Endodermal cell (in vitro differentiated cells): ENCODE measurements at places on chromosomes 16 and 17. TPM values are rescaled to one million over a fixed set of nuclear protein-coding genes. Genes with fewer than 3 reads are reported as not detected.

- H3K27ac ChIP-seq, result no peak within 1 kb of the TSS
- peak within 1 kb of the TSS; percentile 40 for H3K4me3 ChIP-seq
- no peaks in the 10 kb centered on the region for H3K36me3 ChIP-seq
- H3K27me3 ChIP-seq, result peaks cover 65% of the 10 kb centered on the region
- DNase-seq, result peak; percentile 87
These were observed at the start of gene GALR2 for GRCh38 chr17:76074390-76075363. Gene GALR2 (plus strand): TSS chr17:76074781. CDS start chr17:76074884, 103 bp downstream.

GRCh38 chr17:30520882-30521281 is 43.7 kb downstream of the GOSR1 start:
- no peaks in the 10 kb centered on the region for H3K4me1 ChIP-seq
- no peak overlapping the region for H3K4me3 ChIP-seq
- H3K27ac ChIP-seq, result no peak overlapping the region
- H3K36me3 ChIP-seq, result peaks cover 51% of the 10 kb centered on the region
- H3K27me3 ChIP-seq, result no peaks in the 10 kb centered on the region

KRTAP17-1 gene
- total RNA-seq, result 0.46 TPM in 1 of 3 replicates, not detected in the others

DNA sequence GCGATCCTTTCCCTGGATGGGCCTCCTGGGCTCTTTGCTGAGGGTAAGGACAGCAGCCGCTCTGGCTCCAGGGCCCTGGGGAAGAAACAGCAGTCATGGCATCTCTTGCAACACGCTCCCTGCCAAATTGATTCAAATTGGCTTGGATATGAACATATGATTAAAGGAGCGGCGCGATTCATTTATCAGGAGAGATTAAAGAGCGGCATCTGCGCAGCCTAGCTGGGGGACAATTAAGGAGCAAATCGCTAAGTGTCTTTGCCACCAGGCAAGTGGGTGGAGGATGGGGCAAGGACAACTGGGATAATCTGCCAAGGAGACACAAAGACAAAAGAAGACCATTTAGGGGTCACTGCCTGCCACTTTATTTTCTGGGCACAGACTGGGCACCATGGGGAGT is 27.8 kb downstream of the PIPOX start:
- no peak overlapping the region for H3K4me3 ChIP-seq
- H3K27me3 ChIP-seq, result no peaks in the 10 kb centered on the region
- H3K4me1 ChIP-seq, result no peaks in the 10 kb centered on the region
- H3K27ac ChIP-seq, result no peak overlapping the region
- no peak for DNase-seq

NAA38 gene
- 44.0 and 44.8 TPM in 2 replicates for total RNA-seq

GRCh38 chr16:67430977-67431774 is at the start of gene HSD11B2:
Gene HSD11B2 (plus strand): TSS chr16:67431121. CDS start chr16:67431249, 128 bp downstream.
- no peaks in the 10 kb centered on the region for H3K36me3 ChIP-seq
- peaks cover 24% of the 10 kb centered on the region for H3K27me3 ChIP-seq
- peak; percentile 90 for DNase-seq
- H3K27ac ChIP-seq, result peak within 1 kb of the TSS; percentile 83
- peak within 1 kb of the TSS; percentile 85 for H3K4me3 ChIP-seq

GRCh38 chr17:55606488-55606815 is 95.2 kb upstream of the SMIM36 start:
- no peak overlapping the region for H3K27ac ChIP-seq
- peaks cover 9% of the 10 kb centered on the region for H3K4me1 ChIP-seq
- H3K4me3 ChIP-seq, result no peak overlapping the region
- DNase-seq, result no peak
- no peaks in the 10 kb centered on the region for H3K27me3 ChIP-seq

ABCC6 gene
- 5.6 and 6.5 TPM in 2 replicates for total RNA-seq
